ENCODE measurements at places on chromosomes 4 and X. TPM values are rescaled to one million over a fixed set of nuclear protein-coding genes. Genes with fewer than 3 reads are reported as not detected.

PRKG2 gene
- 4.7 TPM for total RNA-seq

CT45A3 gene
- total RNA-seq, result not detected

DNA sequence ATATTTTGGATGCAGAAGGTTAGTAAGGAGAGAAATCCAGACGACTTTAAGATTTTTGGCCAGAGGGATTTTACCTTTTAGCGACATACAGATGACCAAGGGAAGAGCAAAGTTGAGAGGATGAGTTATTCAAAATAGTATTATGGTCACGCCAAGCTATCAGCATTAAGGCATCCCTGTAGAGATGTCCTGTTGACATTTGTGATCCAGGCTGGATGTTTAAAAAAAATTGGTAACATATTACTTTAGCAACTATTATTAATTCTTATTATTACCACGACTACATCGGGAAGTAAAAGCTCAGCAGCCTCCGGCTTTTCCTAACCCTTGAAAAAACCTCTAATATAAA is 562 bp upstream of the OSTC start:
- DNase-seq, result no peak

- no peak for DNase-seq
Measured at GRCh38 chr4:175944126-175944910, 121.3 kb upstream of the WDR17 start.

DNA sequence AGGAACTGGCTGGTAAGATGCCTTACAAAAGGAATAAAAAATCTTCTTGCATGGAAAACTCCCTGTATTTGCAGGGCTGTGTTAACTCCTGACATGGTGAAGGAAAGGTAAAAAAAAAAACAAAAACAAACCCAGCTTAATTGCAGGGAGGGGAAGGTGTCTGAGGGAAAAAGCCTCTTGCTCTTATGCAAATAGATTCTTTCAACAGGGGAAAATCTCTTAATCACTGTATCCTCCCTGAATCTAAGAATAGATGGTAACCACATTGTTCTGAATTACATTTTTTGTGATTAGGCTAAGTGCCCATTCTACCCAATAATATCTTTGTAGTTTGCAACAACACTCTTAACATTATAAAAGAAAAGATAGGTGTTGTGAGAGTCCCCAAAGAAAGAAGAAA is 172.6 kb downstream of the RBM46 start:
- no peak for DNase-seq

DNA sequence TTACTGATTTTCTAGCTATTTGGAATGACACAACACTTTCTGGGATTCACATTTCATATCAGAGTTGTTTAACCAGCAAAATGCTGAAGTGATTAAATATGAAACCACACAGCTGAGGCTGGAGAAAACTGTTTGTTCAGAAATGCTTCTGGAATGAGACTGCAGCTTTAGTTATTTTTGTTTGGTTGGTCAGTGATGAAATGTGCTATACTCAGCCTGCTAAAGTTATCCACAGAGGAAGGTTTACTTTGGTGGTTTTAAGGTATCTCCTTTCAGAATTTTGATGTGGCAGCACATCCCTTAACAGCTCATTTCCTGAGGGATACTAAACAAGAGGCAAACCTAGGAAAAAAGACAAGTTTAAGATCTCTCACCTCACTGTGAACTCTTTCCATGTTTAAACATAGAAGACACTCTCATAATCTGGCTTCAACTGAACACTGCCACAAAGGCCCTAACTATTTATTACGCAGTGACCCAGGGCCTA is 106.6 kb upstream of the PDE5A start:
- DNase-seq, result no peak

- DNase-seq, result no peak
Measured at GRCh38 chr4:95507147-95507546, 41.6 kb downstream of the UNC5C start.

GRCh38 chr4:52028970-52029369 is 8.8 kb upstream of the LRRC66 start:
- no peak for DNase-seq

- DNase-seq, result no peak
Measured at GRCh38 chrX:130887376-130887775, 15.6 kb downstream of the ENOX2 start.

DNA sequence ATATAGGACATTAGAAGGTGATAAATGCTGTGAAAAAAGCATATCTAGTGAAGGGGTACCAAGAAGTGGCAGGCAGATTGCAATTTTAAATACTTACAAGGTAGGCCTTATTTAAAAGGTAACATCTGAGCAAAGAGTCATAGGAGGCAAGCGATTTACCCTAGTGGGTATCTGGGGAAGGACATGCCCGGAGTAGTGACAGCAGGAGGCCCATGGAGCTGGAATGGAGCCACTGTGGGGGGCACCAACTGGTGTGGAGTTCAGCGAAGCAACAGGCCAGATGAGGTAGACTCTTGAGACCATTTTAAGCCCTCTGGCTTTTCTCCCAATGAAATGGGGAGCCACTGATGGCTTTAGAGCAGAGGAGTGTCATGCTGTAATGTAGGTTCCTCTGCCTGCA is 37.3 kb downstream of the SEC24D start:
- no peak for DNase-seq

FAM9A gene
- total RNA-seq, result not detected

DNA sequence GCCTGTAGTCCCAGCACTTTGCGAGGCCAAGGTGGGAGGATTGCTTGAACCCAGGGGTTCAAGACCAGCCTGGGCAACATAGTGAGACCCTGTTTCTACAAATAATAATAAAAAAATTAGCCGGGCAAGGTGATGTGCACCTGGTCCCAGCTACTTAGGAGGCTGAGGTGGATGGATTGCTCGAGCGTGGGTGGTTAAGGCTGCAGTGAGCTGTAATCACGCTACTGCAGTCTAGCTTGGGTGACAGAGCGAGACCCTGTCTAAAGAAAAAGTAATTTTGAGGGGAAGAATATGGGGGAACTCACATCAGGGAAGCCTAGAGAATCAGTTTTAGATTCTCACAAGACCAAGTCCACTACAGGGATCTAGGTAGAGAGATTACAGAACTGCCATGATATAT is 28.9 kb upstream of the LCORL start:
- DNase-seq, result no peak

CD38 gene
- 2.6 TPM for total RNA-seq

IL1RAPL1 gene
- 0.49 TPM for total RNA-seq
